Activated CD8-positive, alpha-beta memory T cell treated with anti-CD3 and anti-CD28 coated beads for 1 hour (primary cell): ENCODE measurements at places on chromosomes 3 and 15.

GRCh38 chr3:77467702-77468625 lies 428.1 kb downstream of the ROBO2 start:
- no peak for DNase-seq

DNA sequence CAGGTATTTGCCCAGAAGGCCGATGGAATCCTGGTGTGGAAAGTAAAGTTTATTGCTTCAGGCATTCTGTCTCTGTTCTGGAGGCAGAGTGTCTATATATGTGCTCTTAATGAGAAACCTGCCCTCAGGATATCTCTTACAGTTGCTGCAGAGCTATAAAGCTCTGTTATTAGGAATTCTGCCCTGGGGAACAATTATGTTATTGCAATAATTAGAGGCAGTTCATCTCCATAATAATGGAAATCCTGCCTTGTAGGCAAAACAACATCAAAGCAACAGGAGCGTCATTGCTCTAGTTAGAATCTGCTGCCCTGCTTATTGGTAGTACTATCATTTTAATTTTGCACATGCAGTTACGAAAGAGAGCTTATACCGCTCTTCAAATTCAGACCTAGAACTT lies 175.6 kb downstream of the IL5RA start:
- DNase-seq, result no peak

DNA sequence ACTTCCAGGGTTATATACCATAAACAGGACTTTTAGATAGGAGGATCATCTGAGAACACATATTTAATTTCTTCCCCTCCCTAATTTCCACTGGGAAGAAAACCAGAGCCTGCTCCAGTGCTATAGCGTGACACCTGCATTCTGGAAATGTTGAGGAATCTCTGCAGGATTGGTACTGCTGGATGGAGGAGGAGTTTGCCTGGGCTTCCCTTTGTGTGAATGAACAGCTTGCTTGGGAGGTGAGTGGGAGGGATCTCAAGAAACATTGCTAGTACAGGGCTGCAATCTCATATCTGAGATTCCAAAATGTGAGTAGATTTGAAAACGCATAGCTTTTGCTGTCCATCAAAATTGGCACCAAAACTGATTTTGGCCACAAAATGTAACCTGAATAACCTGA lies 295.9 kb upstream of the RGMA start:
- no peak for DNase-seq

DNA sequence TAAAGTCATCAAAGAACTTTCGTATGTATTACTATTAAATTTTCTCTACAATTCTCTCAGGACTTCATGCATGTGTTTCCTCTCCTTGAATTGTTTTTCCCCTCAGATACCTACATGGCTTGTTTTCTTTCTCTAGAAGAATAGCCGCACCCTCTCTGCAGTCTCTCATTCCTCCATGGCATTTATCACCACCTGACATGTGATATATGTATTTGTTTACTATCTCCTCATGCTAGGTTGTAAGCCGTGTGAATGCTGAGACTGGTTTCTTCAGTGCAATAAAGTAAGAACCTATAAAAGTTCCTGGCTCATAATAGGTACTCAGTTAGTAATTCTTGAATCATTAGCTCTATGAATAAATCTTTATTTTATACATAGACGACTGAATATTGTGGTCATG lies 149.2 kb downstream of the CNTN4 start:
- no peak for DNase-seq

GRCh38 chr3:105398437-105398836 lies 31.7 kb downstream of the ALCAM start:
- DNase-seq, result no peak

DNA sequence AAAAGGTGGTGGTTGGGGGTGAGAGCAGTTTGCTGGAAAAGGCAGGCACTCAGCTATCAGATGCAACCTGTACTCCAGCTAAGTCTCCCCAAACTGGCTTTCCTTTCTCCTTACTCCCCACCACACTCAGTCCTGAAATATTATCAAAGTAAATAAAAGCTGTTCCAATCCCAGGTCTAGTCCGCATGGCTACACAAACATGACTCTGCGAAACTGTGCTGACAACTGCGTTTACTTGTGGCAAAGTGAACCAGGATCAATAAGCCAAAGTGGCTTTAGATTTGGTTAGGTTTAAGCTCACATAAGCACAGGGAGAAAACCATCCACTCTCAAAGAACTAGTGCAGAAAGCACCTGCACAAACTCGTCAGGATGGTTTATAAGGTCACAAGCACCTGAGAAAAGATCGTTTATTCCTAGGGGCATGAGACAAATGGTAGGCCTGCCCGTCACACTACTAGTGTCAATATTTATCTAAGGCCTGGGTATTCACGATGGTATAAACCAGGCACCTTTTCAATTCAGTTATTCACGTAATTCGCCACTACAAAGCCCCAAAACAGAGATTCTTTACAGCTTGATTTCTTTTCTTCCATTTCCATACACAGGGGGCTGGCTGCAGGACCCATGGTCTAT lies 25.3 kb downstream of the LRIG1 start:
- no peak for DNase-seq

DNA sequence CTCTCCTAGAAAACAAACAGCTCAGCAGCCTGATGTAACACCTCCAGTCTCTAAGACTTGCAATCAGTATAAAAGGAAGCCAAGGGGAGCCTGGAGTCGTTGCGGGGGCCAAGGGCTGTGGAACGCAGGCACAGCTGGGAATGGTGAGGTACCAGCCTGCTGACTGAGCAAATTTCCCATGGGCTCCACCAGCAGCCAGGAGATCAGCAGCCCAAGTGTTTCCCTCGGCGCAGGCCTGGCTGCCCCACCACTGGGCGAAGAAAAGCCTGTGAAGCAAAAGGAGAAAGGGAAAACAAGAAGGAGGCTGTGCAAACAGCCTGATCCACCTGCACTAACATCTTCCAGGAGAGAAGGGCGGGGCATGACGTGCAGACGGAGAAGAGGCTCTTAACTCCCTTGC lies 155.3 kb downstream of the SHQ1 start:
- DNase-seq, result no peak

- DNase-seq, result no peak
Observed at GRCh38 chr3:172082269-172082668, 42.9 kb downstream of the FNDC3B start.

GRCh38 chr3:182979674-182980191 lies 605 bp downstream of the DCUN1D1 start:
- DNase-seq, result no peak

DNA sequence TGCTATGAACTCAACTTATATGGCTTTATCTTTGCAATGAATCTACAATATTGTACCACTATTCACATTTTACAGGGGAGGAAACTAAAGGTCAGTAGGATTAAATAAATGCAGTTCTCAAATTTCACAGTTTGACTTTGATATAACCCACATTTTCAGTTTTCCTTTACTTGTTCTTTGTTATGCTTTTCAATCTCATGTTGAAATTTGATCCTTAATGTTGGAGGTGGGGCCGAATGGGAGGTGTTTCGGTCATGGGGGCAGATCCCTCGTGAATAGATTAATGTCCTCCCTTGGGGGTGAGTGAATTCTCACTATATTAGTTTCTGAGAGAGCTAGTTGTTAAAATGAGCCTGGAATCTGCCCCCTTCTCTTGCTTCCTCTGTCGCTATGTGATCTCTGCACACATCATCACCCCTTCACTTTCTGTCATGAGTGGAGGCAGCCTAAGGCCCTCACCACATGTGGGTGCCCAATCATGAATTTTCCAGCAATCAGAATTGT lies 44.7 kb downstream of the CD200 start:
- no peak for DNase-seq

- DNase-seq, result no peak
Observed at GRCh38 chr15:90141646-90142045, 39.4 kb upstream of the IDH2 start.

GRCh38 chr15:88635318-88635717 lies 3.5 kb upstream of the ISG20 start:
- no peak for DNase-seq
